ENCODE measurements at places on chromosomes 4 and X. TPM values are rescaled to one million over a fixed set of nuclear protein-coding genes. Genes with fewer than 3 reads are reported as not detected.

- no peak for DNase-seq
These were observed 87.0 kb downstream of the AFAP1 start for GRCh38 chr4:7852568-7853185.

The PPP2R2C gene
- total RNA-seq: 26.7 TPM

DNA sequence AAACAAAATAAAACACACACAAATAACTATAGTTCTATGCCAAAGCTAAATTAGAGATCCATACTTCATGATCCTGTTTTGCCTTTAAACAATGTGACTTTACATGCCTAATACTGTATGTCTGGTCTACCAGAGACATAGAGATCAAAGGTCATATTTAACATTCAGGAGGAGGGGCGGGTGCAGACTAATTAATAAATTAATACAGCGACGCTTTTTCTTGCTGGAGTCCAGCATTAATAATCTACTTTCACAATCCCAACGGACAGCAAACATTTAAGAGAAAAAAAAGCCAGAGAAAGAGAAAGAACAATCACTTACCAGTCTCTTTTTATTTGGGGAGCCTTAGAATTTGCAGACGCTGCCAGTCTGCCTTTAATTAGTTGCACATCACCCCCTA lies 509 bp downstream of the CXXC4 start:
- no peak for DNase-seq

GRCh38 chr4:136893573-136893972 lies 638.7 kb downstream of the PCDH18 start:
- DNase-seq: no peak

GRCh38 chr4:66451741-66452140 lies 781.5 kb upstream of the EPHA5 start:
- DNase-seq: no peak

The C4orf36 gene
- total RNA-seq: 0.26 TPM

- DNase-seq: no peak
These were observed 393.8 kb downstream of the INPP4B start for GRCh38 chr4:142452161-142452855.

The F11 gene
- total RNA-seq: not detected

The SPARCL1 gene
- 0.57 TPM for total RNA-seq

The MXRA5 gene
- 14.2 TPM for total RNA-seq

- no peak for DNase-seq
These were observed 35.1 kb upstream of the NPY2R start for GRCh38 chr4:155173371-155173770.

GRCh38 chrX:68945603-68946228 lies 116.9 kb downstream of the EFNB1 start:
- no peak for DNase-seq

The PSAPL1 gene
- not detected for total RNA-seq

DNA sequence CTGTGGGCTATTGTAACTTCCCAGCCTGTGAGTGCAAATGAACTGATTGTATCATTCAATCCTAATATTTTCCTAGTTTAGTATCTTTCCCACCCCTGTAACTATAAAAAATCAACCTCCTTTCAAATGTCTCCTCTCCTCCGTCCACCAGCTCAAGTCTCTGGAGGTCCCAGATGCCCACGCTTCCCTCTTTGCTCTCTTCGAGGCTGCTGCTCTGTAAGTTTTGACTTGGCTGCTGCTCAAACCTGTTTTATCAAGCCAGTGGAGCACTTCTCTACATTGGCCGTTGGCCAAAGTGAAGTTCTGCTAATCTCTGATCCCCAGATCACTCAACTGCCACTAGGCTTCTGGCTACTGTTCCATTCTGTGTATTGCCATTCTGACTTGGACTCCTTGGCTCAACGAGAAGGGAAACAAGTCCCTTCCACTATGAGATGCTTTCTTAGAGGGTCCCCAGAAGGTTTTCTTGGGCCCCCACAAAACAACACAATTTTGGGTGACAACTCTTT lies 60.7 kb upstream of the RAPGEF2 start:
- no peak for DNase-seq

The POLN gene
- 4.3 TPM for total RNA-seq

DNA sequence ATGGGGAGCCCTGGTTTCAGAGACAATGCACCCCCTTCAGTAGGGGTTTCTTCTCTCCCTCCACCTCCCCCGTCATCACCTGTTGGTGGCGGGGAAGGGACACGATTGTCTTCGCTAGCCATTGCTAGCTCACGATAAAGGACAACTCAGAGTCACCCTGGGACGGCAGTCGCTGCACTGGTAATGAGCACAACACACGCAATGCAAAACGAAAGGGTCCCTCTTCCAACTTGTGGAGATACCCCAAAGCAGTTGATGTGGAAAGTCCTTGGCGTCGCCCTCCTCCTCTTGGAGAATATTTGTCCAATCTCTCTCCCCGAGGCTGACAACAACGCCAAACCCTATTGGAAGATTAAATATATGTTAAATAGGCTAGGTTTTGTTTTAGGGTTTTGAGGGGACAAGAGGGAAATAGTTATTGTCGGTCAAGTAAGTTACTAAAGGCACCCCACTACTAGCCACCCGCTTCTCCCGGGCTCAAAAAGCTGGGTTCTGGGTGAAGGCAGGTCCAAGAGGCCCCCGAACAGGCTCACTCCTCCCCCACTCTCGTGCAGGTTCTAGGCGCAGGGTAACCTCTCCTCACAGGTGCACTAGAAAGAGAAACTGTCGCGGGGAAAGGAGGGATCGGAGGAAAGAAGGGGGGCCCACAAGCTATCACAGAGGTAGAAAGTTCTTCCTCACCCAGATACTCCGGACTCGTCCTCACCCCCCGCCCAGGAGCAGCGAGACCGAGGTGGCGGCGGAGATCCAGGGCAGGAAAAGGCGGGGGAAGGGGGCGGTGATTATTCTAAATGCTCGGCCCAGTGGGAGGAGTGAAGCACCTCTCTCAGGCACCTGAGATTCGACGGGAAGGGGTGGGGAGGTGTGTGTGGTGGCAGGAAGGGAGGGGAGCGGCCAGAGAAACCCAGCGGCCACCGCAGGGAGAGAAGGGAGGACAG lies at the start of gene LRBA:
LRBA (minus strand) TSS at position 764 of the 938 bp plus-strand sequence; CDS start at position 122, 642 bp downstream.
- no peak for DNase-seq

The GLOD5 gene
- not detected for total RNA-seq
